ENCODE measurements at places on chromosomes 5 and 9.
A peak's percentile ranks its signal among the peaks of the same experiment; 100 is the strongest.

DNA sequence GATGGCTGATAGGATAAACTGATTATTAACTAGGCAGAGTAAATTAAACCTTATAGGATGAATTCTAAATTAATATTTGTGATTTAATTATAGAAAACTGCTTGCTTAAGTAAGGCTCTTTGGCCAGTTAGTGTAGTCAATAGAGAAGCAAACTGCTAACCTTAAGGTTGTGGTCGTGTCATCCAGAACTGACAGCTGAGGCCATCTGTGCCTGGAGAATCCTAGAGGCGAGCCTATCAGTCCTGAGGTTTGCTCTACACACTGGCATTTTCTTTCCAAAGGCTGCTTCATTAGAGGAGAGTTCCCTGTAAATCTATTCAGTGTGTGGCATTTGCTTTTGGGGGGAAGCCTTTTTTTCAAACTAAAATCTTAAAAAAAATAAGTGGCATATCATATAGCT lies 169.2 kb downstream of the MEF2C start:
- peak; percentile 2 for DNase-seq

DNA sequence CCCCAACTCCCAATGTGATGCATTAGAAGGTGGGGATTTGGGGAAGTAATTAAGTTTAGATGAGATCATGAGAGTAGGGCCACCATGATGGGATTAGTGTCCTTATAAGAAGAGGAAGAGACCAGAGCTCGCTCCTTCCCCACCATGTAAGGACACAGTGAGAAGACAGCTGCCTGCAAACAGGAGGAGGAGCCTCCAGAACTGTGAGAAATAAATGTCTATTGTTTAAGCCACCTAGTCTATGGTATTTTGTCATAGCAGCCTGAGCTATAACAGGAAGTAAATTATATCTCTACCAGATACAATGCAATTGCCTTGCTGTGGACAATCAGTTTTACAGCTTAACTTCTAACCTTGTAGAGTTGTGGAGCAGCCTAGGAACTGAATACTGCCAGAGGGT lies 58.0 kb downstream of the ANKRD33B start:
- peak; percentile 83 for DNase-seq

DNA sequence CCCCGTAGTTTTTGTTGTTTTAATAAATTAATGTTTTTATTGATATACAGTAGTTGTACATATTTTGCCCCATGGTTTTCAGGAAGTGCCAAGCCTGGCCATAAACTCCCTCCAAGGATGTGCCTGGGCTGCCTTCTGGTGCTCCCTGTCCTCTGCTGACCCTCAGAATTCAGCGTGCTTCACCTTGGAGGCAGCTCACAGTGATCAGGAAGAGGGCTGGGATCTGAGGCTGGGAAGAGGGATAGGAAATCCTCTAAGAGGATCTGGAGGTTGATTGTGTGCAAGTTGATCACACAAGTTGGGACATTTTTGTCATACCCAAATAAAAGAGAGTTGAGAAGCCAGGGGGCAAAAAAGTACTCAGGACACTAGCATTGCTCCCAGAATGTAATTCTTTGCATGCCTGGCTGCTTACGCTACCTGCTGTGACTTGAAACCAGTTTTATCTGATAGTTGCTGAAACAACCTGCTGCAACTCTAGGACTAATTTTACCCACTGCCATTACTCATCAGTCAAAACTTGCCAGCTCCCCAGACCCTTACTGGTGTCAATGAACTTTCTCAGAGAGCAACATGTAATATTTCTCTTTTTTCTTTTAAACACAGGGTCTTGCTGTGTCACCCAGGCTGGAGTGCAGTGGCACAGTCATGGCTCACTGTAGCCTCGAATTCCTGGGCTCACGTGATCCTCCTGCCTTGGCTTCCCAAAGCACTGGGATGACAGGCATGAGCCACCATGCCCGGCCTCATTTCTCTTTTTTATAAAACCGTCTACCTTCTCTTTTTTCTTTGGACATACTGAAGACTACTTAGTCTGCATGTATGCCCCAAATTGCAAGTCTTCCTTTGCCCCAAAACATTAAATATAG lies 29.0 kb downstream of the PDE6A start:
- DNase-seq: no peak

GRCh38 chr5:132877938-132878337 lies 4.5 kb downstream of the LEAP2 start:
- peak; percentile 14 for DNase-seq

DNA sequence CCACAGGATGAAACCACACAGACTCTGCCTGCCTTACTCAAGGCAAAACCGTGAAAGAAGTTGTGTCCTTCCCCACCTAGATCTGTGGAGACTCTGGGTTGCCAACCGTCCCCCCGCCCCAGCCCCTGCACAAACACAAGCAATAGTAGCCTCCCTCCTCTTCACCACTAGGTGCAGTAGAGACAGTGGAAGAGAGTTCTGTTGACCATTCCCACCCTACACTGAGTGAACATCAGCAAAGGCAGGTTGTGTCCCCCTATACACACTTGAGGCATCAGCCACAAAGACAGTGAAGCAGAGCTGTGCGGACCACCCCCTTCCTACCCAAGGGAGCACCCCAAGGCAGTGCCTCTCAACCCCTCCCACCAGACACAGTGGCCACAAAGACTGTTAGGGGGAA lies 223.7 kb upstream of the NFIL3 start:
- DNase-seq: no peak

DNA sequence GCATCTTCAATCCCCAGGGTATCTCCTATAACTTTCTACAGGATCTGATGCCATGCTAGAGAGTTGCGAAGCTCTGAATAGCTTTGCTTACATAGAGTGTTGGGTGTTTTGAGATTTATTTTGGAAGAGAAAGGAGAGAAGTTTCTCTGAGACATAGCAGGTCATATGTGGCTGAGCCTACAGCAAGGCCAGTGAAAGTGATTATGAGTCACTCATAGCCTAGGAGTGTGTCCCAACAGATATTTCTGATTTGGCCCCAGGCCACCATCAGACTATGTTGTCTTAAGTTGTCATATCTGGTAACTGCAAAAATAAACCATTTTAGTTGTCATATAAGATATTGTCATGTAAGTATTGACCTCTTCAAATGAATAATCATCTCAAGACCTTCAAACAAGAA lies 132.0 kb upstream of the RAI14 start:
- no peak for DNase-seq

DNA sequence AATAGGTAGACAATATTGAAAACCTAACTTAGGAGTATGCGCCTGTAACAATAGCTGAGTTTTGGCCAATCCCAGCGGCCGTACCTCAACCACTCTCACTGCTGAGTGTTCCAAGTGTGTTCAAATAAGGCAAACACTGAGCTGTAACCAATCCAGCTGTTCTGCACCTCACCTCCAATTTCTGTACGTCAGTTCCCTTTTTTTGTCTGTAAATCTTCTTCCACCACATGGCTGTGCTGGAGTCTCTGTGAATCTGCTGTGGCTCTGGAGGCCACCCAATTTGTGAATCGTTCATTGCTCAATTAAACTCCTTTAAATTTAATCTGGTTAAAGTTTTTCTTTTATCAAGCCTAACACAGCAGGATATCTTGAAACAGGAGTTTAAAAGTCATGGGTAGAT lies 116.3 kb downstream of the SLC28A3 start:
- no peak for DNase-seq

GRCh38 chr5:101440173-101440572 lies 537.1 kb upstream of the ST8SIA4 start:
- no peak for DNase-seq

- DNase-seq: no peak
Measured at GRCh38 chr9:89655990-89656657, 51.3 kb downstream of the GADD45G start.

DNA sequence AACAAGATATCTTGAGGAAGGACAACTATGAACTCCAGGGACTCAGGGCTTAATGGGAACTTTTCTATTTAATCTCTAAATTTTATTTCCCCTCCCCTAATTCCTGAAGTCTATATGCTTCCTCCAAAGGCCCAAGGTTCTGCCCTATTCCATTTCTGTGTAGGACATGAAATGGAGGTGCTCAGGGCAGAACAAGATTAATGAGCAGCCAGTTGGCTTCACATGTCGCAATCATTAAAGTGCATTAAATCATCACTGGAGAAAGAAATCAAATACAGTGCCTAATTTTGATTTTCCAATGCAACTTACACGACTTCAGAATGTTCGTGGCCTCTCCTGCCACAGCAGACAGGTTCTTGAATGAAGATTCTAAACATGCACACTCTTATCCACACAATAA lies 862.1 kb downstream of the PTPRD start:
- peak; percentile 0 for DNase-seq

GRCh38 chr5:497090-497700 lies 27.1 kb downstream of the SLC9A3 start:
- DNase-seq: no peak

DNA sequence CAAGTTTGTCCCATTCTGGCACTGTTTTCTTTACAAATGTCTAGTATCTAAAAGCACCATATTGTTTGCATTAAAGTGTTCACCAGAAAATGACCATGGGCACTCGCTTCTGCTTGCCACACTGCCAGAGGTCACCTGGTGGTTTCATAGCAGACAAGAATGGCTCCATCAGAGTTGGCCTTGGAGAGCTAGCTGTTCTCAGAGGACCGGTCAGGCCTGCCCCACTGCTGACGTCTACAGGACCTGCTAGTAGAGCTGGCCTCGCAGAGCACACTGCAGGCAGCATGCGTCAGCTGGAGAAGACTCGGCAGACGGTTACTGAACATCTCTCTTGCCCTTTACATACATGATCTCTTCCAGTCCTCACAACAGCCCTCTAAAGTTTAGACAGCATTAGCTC lies 8.7 kb upstream of the TLX3 start:
- no peak for DNase-seq

- no peak for DNase-seq
Measured at GRCh38 chr5:27497491-27497890, 459.1 kb upstream of the CDH9 start.

- DNase-seq: no peak
Measured at GRCh38 chr5:142253938-142254337, 70.9 kb downstream of the SPRY4 start.

- DNase-seq: no peak
Measured at GRCh38 chr9:84490842-84491325, 150.3 kb upstream of the SLC28A3 start.

GRCh38 chr9:87793292-87793691 lies 67.4 kb downstream of the CTSL start:
- no peak for DNase-seq

- DNase-seq: no peak
Measured at GRCh38 chr9:127380479-127380878, 16.5 kb upstream of the SLC2A8 start.

DNA sequence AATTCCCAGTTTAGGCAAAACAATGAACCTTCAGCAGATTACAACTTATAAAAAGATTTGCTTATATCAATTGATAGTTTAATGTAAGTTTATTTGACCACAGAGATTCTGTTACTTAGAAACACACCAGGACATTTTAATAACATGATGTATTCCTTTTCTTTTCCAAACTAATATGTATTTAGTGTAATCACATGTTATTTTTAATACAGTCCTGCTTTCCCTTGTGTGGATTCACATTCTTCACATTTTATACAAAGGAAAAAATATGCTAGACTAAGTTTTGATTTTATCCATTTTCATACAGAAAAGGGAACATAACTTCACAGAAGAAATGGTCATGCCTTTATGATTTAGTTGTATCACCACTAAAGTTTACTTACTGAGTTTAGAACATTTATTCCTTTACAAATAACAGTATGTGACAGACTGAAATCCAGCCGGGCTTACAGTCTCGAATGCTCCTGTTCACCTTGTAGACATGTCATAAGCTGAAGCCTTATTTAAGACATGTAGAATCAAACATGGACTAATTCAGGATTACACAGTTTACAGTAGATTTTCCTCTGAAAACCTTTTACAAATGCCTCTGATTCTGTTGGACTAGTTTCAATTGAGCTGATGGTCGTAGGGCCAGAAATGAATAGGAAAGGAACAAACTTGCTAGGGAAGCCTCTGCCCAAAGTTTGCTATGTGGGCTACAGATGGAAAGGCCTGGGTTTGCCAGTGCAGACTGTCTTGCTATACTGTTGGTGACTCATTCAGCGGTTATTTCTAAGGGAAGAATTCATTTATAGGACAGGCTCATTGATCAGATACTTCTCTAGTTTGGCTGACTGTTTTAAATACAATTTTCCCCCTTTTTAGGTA lies 6.6 kb upstream of the ASPN start:
- no peak for DNase-seq

DNA sequence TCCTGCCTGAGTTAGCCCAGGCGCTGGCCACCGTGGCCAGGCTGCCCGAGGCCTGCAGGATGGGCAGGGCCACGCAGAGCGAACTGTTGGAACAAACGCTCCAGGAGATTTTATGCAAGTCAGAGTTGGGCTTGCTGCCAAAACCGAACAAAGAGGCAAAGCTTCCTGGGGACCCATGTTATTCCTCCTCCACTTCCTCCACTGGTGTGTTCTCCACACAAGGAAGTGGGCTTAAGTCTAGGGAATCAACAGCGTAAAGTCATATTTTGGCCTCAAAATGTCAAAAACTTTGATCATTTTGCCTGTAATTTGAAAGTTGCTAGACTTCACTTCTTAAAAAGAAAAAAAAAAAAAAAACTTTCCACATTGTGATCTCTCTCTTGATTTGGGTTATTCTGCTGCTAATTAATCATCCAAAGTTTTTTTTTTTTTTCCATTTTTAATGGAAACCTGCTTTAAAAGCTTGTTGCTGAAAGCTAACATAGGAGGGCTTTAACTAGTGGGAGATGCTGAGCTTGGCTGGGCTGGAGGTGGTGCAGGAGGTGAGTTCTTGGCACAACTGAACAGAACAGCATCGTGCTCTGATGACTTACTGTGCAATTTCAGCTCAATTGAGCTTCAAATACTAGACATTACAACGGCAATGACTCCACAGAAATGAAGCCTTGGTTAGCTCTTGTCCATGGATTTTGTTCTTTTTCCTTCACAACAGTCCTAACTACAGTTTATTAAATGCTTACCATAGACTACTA lies 73.0 kb downstream of the PTPDC1 start:
- no peak for DNase-seq

DNA sequence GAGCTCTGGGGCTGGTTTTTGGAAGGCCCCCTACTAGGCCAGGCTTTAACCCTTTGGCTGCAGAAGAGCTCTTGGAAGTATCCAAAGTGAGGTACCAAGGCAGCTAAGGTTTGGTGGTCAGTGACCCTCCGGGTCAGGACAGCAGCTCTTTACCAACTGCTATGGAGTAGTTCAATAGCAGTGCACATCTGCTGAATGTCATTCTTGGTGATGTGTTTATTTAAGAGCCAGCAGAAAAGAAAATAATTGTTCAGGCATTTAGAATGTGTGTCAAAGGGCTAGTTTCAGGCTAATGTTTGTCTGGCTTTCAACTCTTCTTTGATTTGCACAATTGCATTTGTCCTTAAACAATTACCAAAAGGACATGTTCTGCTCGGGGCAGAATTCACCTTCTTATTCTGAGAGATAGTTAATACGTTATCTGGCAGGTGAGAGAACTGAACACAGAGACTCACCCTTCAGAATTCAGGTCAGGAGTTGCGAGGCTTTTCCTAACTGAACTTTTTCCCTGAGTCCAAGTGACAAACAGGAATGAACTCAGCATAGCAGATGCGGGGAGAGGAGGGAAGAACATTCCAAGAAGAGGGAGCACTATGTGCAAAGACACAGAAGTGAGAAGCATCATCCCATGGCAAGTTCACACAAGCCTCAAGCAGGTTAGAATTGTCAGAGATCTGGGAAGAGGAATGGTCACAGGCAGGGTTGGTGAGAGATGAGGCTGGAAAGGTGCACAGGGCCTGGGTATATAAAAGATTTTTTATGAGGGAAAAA lies 556.7 kb upstream of the TLE4 start:
- DNase-seq: no peak

Measured in NCI-H82 (cell line).